Lower lobe of right lung (tissue), 2 donors: ENCODE measurements at places on chromosomes 12 and 14. TPM values are rescaled to one million over a fixed set of nuclear protein-coding genes. Genes with fewer than 3 reads are reported as not detected.

- DNase-seq: no peak
Observed at GRCh38 chr14:104144453-104144790, 6.0 kb downstream of the KIF26A start.

- no peak for DNase-seq
Observed at GRCh38 chr14:31297701-31298344, 90.2 kb upstream of the HECTD1 start.

GRCh38 chr12:69061574-69061973 lies 128.6 kb upstream of the CPM start:
- no peak for DNase-seq

DNA sequence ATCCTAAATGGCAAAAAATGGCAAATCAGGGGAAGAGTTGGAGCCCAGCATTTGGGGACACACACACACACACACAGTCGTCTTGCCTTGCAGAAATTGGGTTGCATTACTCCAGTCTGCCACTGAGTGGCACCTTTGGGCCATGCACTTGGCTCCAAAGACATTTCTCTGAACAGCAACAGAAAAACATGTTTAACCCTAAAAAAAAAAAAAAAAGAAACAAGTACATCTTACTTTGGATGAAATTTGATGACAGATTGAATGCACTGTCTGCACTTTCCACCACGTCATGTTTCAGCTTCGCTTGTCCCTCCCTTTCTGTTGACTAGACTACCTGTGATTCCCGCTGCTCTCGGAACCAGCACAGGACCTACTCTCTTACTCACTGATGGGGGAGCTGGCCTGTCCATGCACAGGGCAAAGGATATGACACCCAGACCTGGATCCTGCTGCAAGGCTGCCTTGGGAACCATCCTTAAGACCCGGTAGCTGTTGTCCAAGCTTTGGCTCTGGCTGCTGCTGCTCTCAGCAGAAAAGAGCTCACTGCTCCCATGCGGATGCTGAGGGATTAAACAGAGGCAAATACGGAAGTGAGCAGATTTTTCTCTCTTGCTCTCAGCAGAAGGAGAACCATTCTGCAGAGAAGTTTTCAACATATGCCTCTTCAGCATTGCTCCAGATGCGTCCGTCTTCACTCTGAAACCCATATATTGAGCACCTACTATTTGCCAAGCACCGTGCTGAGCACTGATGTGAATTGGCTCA lies 376.8 kb downstream of the DPF3 start:
- DNase-seq: no peak

The TBX3 gene
- 50.9 TPM for total RNA-seq

The GPD1 gene
- 67.0 TPM for total RNA-seq

The SRRM4 gene
- total RNA-seq: not detected

The PTPRB gene
- 91.4 TPM for total RNA-seq

- DNase-seq: peak; percentile 70
Observed at GRCh38 chr12:40208707-40209446, 15.9 kb upstream of the LRRK2 start.

DNA sequence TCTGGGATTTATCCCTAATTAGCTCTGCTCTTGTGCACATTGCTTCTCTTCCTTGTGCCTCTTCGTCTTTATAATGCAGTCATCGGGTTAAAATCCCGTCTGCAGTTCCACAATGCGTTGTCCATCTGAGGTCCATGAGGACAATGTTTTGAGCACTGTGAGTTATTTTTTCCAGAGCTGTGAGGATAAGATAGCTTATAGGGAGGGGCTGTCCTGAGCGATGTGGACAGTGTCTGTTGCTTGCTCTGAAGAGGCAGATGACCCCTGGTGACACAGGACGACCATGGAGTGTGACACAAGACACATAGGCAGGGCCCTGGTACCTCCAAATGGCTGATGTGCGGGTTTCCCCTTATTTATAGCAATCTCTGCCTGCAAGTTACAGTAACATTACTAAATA lies 132.5 kb downstream of the SMOC1 start:
- DNase-seq: no peak

DNA sequence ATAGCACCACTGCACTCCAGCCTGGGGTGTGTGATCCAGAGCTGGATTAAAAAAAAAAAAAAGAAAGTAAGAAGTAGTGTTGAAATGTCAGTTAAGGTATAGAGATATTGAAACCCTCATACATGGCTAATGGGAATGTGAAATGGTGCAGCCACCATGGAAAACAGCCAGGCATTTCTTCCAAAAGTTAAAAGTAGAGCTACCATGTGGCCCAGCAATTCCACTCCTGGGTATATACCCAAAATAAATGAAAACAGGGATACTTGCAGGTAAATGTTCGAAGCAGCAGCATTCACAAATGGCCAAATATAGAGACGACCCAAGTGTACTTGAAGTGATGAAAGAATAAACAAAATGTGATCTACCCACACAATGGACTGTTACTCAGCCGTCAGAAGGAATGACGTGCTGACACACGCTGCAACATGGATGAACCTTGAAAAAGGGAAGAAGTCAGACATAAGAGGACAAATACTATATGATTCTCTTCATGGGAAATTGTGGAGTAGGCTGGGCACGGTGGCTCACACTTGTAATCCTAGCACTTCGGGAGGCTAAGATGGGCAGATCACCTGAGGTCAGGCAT lies 15.2 kb downstream of the IL31 start:
- DNase-seq: no peak

GRCh38 chr14:30610787-30611343 lies 11.3 kb upstream of the SCFD1 start:
- peak; percentile 58 for DNase-seq

The CLEC9A gene
- 0.30 TPM for total RNA-seq

The SLC38A2 gene
- total RNA-seq: 284 TPM

The SERPINA10 gene
- not detected for total RNA-seq

- DNase-seq: no peak
Observed at GRCh38 chr12:50201987-50202521, 34.9 kb upstream of the CERS5 start.

GRCh38 chr12:98660521-98660920 lies 15.4 kb downstream of the APAF1 start:
- no peak for DNase-seq

DNA sequence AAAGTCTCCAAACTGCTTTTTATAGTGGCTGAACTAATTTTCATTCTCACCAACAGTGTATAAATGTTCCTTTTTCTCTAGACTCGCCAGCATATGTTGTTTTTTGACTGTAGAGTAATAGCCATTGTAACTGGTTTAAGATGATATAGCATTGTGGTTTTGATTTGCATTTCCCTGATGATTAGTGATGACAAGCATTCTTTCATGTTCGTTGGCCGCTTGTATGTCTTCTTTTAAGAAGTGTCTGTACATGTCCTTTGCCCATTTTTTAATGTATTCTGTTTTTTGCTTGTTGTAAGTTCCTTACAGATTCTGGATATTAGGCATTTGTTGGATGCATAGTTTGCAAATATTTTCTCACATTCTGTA lies 404.9 kb downstream of the FLRT2 start:
- no peak for DNase-seq

- no peak for DNase-seq
Observed at GRCh38 chr14:51430633-51431032, 190.6 kb downstream of the TMX1 start.

The LMNTD1 gene
- total RNA-seq: 2.6 TPM

- DNase-seq: no peak
Observed at GRCh38 chr12:47160316-47161244, 80.8 kb upstream of the AMIGO2 start.

GRCh38 chr12:121512561-121512960 lies 68.3 kb downstream of the KDM2B start:
- DNase-seq: no peak

The CCDC197 gene
- total RNA-seq: not detected

GRCh38 chr14:61461808-61462275 lies 140.5 kb downstream of the PRKCH start:
- DNase-seq: no peak

The BBOF1 gene
- 7.4 TPM for total RNA-seq

The DBX2 gene
- 0.12 TPM for total RNA-seq

The GALNT9 gene
- not detected for total RNA-seq

GRCh38 chr12:48030173-48030650 lies 25.9 kb upstream of the COL2A1 start:
- no peak for DNase-seq

DNA sequence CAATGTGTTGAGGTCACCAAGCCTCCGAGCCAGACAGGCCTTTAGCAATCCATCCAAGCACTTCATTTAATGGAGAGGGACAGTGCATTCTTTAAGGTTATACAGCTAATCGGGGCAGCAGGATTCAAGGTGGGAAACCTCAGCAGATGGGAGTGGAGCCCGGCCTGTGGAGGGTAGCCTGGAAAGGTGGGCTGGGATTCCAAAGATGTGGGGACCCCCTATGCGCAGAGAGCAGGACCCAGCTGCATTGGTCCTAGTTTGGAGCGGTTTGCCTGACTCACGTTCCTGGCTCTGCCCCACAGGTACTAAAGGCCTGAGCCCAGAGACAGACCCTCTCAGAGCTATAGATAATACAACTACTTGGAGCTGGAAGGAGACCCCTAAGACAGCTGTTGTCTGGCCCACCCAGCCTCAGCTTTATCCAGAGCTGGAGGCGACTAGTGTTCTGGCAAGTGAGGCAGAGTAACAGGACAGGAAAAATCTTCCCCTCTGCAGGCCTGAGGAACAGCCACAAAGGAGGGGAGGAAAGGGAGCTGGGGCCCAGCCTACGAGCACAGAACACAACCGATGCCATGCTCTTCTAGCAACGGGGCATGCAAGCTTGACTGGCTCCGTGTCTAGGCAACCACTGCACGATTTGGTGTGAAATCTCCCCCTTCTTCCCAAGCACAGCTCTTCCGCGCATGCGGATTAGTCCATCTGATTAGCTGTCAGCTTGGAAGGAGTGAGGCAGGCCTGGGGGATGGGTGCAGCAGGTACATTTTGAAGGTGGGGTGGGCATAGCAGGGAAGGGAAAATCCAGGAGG lies 1.1 kb upstream of the MYH7 start:
- DNase-seq: no peak

DNA sequence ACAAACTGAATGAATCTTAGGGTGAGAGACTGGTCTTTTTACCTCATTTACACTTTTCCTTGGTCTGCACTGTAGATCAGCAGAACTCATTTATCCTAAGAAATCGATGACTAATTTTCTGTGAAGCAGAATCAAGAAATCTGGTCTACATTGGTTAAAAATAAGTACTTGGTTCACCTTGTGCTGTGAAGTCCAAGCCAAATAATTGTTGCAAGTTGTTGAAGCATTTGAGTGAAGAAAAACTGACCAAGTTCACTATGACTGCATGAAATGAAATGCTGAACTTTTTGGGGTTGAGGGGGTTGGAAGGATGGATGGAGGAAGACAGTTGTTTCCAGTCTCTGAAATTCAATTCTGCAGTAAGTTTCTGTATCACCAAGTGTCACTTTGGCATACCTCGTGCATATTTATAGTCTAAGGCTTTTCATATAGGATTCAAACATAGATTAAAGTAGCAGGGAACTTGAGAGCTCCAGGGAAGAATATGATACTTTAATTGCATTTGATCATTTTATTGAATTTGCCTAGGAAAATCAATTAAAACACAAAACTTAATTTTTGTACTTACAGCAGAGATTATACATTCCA lies 75.0 kb downstream of the FAR2 start:
- no peak for DNase-seq

GRCh38 chr12:41167701-41168100 lies 20.4 kb upstream of the PDZRN4 start:
- no peak for DNase-seq

The MYO1H gene
- total RNA-seq: 0.30 TPM

The RD3L gene
- total RNA-seq: not detected

DNA sequence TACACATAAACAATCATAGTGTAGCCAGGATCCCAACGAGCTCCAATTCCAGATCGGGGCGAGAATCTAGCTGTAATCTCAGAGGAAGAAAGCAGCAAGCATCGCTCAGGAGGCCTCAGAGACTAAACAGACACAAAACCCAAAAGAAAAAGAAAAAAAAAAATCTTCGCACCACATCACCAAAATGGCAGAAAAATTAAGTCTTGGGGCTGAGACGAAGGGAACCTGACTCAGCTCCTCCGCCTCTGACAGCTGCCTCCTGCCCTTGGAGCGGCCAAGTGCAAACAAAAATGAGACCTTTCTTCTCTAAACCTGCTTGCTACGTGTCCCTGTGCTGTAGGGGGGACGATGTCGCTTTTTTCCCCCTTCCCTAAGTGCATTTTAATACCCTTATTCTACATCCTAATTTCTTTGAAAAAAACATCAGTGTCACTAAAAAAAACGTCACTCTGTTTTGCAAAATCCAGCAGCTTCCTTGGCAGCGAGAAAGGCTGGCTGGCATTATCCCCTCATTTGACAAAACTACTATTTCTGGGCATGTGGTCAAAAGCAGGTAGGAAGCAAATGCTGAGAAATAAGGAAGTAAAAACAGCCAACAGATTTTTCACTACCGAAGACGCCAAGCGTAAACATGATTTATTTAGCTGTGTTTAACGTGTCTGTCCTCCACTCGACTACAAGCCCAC lies 30.5 kb downstream of the BCL11B start:
- no peak for DNase-seq

The TSHR gene
- total RNA-seq: not detected
